ENCODE measurements at places on chromosomes 5 and 9.

- DNase-seq: no peak
Observed at GRCh38 chr5:145711417-145711816, 123.7 kb downstream of the PRELID2 start.

- DNase-seq: no peak
Observed at GRCh38 chr5:74409166-74409706, 231.3 kb downstream of the ENC1 start.

GRCh38 chr5:176362233-176362490 lies 598 bp upstream of the KIAA1191 start:
- no peak for DNase-seq

- DNase-seq: no peak
Observed at GRCh38 chr5:122400341-122400740, 88.3 kb downstream of the SNCAIP start.

DNA sequence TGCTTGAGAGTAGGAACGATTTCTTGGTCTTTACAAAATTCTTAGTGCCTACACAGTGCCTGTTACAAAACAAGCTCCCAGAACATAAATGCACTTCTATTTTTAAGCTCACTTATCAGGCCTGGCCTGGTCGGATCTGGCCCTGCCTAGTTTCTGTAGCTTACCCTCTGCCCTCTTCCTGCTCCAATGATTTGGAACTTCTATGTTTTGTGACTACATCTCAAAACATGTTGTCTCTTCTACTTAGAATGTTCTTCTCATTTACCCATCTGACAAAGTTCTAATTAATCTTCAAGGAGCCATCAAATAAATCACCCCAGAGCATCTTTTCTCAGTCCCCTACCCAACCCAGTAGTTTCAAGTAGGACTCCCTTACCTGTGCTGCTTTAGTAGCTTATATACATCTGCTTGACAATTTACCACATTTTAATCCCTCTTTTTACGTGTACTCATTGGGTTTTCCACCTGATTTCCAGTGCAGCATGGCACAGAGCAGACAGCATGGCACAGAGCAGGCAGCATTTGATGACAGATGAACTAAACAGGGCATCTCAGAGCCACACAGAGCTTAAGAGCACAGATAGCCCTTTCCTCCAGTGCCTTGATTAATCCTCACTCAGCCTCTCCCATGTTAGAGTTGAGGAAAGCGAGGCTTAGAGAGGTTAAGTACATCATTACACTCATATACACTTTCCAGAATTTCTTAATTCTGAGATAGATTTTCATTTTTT lies 171.9 kb downstream of the MAPKAP1 start:
- no peak for DNase-seq

DNA sequence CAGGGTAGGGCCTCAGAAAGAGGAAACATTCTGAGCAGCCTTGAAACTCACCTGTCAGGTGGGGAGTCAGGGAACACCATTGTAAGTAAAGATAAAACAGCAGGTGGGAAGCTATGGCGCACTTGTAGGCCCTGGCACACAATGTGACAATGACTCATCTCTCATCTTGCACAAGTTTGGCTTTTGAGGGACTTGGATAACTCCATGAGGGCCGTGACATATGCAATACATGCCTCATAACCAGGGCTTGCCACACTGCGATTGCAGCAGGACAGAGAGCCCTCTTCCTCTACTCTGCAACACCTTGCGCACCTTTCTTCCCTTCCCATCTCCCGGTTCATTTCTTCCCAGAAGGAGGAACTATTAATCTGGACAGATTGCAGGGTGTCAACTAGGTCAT lies 144.9 kb downstream of the CEP120 start:
- no peak for DNase-seq

GRCh38 chr5:170818232-170818631 lies 34.7 kb downstream of the GABRP start:
- no peak for DNase-seq

GRCh38 chr5:43780586-43780985 lies 177.6 kb downstream of the NNT start:
- no peak for DNase-seq

GRCh38 chr5:41932770-41933169 lies 7.7 kb downstream of the FBXO4 start:
- no peak for DNase-seq

GRCh38 chr9:95188459-95188858 lies 129.1 kb downstream of the FANCC start:
- no peak for DNase-seq

GRCh38 chr9:708551-709432 lies 132.7 kb upstream of the DMRT1 start:
- DNase-seq: no peak

GRCh38 chr5:164708831-164709230 lies 1203.4 kb downstream of the MAT2B start:
- no peak for DNase-seq

GRCh38 chr9:114799441-114799840 lies 6.4 kb downstream of the TNFSF15 start:
- no peak for DNase-seq

DNA sequence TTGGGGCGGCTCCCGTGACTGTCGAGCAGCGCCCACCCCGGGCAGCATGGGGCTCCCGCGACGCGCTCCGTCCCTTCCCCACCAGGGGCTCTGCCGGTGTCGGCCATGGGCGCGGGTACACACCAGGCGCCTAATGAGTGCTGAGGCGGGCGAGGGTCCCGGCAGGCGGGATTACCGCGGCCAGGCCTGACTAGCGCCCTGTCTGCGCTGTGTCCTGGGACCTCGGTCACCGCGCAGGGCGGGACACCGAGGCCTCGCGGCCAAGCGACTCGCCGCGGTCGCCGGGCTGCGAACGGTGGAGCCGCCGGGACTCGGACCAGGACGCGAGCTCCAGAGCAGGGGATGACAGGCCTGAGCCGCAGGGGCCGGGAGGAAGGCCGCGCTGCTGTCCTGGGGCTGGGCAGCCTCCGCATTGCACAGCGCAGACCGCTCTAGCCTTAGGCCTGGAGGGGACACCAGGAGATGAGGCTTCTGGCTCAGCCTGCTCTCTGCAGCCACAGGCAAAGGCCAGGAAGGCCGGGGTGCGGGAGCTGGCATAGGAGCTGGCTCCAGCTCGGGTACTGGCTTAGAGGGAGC lies 14.1 kb downstream of the LCN10 start:
- DNase-seq: peak; percentile 34

DNA sequence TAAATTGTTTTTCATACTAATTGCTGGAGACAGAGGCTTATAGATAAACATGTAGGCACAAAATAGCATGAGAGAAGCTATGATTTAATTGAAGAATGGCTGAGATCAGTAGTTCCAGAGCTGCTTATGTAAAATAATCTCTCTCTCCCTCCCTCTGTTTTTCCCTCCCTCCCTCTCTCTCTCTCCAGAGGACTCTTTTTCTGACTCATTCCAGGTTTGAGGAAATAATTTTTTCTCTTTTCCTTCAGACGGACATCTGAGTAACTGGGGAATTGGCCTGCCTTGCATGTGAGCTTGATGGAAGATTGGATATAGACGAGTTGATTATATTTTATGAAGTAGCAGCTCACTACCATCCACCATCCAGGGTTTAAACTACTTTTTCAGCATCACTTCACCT lies 35.5 kb downstream of the KCTD16 start:
- DNase-seq: no peak

DNA sequence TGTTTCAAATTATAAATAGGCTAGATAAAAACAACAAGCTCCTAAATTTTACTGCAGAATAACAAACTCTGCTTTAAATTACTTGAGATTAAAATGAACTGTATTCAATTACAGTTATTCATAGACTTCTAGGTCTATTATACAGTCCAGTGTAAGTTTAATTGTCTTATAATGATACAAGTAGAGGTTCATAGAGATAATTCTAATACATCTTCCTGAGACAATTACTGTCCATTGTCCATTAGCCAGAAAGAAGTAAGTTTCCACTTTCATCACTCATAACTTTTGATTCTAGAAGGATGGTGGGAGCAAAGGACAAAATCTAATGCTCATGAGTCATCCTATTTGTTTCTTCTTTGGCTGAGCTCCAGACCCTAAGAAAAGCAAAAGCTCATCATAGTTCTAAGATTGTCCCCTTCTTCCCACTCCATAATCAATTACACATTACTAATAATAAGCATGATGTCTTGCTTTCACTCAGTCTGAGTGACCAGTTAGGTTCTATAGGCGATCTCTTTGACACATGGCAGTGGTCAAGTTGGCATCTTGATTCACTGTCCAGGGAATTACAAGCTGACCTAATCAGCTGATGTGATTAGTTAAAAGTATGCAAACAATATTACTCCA lies 502.5 kb upstream of the IZUMO3 start:
- DNase-seq: no peak

DNA sequence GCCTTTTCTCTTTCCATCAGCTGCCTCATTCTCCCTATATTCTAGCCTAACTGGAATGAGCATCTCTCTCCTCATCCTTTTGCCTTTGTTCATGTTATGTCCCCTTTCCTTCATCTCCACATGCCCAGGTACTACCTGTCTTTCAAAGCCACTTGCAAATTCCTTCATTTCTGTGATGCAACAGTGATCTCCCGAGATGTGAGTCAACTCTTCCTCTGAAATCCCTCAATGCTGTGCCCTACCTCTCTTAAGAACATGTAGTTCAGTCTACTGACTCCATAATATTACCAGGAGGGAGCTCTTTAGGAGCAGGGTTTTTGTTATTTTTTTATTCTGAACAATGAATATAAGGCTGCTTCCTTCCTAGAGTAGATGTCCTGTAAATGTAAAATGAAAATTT lies 91.6 kb downstream of the ZNF462 start:
- DNase-seq: no peak

- no peak for DNase-seq
Observed at GRCh38 chr9:133377721-133378216, 1.6 kb downstream of the STKLD1 start.

GRCh38 chr9:86077276-86077675 lies 22.1 kb downstream of the GOLM1 start:
- no peak for DNase-seq

DNA sequence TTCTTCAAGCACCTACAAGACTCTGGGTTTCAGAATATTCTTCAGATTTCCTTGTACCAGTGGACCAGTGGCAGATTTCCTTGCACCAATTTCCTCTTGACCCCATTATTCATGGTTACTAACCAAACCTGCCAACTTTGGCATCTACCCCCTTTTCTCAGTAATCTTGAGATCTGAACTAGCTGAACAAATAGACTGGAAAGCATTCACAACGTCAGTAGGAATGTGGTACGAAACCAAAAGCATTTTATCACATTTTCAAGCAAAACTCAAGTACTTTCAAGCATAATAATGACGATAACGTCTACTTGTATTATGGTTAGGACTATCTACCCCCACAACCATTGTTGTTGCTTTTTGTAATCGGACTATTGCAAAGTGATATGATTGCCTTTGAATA lies 1217.3 kb downstream of the PTPRD start:
- DNase-seq: no peak

GRCh38 chr5:15606197-15606596 lies 106.2 kb downstream of the FBXL7 start:
- DNase-seq: no peak

DNA sequence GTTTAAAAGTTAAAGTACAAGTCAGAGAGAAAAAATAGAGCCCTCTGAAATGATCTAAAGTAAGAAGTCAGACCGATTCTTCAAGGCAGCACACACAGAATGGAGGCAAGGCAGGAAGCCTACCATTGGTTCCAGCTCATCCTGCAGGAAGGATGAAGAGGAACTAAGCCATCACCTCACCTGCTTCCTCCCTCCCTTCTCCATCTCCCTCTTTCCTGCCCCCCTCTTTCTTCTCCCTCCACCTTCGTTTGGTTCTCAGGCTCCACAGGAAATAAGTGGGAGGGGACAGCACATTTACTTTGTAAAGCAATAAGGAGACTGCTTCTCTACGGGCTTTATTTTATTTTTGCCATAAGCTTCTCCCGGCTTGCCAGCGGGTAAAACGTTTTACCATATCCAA lies 213.4 kb downstream of the TRIM32 start:
- DNase-seq: no peak

DNA sequence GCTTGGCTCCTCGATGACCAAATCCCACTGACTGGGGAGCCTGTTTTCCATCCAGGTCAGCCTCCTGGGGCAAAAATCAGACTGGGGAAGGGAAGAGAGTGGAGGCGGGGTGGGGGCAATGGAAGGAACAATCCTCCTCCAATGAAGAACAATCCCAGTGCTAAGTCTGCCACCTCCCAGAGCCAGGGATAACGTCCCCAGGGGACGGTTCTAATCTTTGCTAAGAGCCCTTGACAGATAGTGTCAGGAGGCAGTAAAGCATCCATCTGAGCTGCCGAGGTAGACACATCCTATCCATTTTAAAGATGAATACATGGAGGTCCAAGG lies 298.5 kb upstream of the MSX2 start:
- no peak for DNase-seq

DNA sequence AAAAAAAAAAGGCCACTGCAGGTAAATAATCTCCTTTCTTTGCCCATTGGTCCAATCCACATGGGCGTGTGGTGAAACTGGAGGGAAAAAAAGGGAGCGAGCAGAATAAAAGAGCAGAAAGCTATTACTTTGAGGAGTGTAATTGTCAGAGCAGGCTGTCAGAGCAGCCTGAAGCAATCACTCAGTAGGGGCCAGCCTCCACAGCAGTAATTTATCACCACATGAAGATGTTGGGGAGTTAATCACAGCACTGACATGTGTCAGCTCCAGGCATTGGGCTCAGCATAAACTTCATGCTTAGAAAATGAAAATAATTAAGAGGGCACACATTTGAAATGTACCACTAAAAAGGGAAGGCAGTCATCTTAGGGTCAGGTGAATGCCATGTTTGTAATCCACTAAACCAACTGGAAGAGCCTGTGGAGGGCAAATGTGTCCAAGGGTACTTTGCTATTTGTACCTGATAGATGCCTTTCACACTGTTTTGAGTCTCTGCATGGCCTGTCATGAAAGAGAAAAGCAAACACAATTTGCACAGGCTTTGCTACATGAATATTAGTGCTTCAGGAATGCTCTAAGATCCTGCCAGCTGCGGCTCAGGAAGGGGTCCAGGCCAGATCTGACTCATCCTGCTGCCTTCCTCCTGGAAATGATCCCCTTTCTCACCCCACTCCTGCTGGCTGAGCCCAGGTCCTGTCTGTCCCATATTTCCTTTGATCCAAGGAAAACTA lies 2.9 kb upstream of the PTGER4 start:
- DNase-seq: no peak

DNA sequence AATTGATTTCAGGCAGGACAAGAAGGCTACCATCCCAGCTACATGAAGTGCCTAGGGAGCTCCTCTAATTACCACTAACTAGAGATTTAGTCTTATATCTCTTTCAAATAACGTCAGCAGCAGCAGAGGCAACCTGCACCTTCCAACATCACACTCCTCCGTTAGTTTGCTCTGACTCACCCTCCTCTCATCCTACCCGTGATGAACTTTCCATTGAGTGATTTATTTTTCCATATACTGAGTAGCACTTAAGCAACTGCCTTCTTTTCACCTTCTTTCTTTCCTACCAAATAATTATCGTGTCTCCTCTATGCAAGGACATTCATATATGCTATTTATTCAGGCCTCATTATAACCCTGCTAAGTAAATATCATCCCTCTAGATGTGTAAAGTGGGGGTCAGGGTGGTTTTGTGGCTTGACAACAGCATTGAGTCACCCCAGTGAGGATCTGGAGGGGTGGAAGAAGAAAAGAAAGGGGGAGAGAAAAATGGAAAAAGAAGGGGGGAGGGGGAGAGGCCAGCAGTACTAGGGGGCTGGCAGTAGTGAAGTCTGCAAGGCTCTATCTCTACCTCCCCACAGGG lies 64.6 kb upstream of the CAST start:
- DNase-seq: no peak

- no peak for DNase-seq
Observed at GRCh38 chr9:86839522-86839921, 107.8 kb downstream of the GAS1 start.

GRCh38 chr5:68260467-68260866 lies 44.9 kb downstream of the PIK3R1 start:
- no peak for DNase-seq

GRCh38 chr5:143648696-143649095 lies 163.3 kb upstream of the HMHB1 start:
- DNase-seq: no peak
